Left cardiac atrium (tissue), 4 donors: ENCODE measurements at places on chromosomes 12 and 14. TPM values are rescaled to one million over a fixed set of nuclear protein-coding genes. Genes with fewer than 3 reads are reported as not detected.

DNA sequence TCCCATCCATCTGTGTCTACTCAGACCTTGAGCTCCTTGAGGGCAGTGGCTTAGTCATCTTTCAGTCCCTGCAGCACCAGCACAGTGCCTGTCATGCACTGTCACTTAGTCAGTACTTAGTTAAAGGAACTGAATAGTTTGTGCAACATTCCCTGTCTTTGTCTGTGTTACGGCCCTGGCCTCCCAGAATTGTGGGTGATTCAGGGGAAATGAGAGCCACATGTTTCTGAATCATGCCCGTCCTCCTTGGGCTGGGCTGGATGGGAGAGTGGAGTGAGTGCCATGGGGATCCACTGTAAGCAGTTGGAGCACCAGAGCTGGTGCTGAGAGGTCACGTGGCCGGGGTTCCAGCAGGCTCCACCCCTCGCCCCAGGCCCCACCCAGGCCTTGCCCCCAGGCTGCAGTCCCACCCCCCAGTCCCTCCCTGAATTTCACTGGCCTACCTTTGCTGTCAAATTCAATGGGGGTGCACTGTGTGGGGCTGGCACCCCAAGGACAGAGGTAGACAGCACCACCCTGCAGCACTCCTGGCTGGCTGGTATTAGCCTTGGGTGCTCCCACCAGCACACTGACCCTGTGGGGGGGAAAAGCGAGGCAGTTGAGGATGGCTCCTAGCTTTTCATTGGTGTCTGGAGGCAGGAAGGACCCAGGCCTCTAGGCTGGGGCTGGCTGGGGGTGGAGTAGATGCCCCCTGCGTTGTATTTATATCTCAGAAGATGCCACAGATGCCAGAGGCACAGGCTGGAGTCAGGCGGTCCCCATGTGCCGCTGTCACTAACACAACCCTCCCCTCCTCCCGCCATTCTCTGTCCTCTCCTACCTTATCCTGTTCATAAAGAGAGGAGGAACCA lies 7.5 kb downstream of the ITGA5 start:
- DNase-seq, result peak; percentile 80

GRCh38 chr14:71579331-71579730 lies 352.9 kb upstream of the RGS6 start:
- DNase-seq, result no peak

DNA sequence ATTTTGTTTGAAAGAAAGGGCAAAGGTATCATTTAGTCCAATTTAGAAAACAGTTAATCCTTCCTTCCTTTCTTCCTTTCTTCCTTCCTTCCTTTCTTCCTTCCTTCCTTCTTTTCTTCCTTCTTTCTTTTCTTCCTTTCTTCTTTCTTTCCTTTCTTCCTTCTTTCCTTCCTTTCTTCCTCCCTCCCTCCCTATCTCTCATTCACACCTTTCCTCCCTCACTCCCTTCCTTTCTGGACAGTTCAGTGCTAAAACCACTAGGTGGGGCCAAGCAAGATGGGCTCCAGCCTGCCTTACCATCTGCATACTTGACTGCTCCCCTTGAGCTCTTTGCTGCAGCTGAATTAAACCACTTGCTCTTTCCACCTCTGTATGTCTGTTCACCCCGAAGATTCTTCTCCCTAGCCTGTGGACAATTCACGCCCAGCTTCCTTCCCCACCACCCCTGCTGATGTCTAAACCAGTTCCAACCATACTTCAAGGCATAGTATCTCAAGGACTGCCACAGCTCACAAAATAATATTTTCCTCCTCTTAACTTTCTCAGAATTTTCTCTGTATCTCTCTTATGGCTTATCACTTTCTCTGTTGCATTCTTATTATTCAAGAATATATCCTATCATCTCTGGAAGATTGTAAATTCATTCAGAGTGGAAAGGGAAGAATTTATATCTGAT lies 78.0 kb downstream of the DBX2 start:
- DNase-seq, result no peak

DNA sequence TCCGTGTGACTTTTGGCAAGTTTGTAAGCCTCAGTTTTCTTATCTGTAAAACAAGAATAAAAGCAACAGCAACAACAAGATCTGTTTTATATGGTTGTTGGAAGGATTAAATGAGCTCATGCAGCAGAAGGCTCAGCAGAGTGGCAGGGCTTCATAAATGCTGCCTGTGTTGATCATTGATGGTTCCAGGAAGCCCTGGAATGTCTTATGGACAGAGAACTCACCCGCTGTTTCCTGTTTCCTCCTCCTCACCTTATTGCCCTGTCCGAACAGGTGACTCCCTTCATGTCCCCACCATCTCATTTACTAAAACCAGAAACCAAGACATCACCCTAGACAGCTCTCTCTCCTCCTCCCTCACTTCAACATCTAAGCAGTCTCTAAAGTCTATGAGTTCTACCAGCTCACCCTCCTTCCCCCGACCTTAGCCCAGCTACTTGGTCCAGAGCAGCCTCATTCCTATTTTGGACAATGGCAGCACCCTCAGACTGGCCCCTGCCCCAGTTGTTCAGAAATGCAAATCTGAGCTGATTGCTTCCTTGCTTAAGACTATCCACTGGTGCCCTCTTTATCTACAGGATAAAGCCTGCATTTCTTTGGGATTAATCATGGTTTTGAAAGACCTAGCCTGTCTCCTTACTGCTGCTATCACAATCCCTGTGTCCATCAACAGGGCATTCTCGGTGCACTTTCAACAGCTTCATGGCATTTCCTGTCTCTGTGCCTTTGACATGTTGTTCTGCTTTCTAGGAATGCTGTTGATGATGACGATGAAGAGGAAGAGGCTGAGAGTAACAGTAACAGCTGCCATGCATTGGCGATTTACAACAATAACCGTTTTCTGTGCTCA lies 21.4 kb upstream of the GSG1 start:
- no peak for DNase-seq

DNA sequence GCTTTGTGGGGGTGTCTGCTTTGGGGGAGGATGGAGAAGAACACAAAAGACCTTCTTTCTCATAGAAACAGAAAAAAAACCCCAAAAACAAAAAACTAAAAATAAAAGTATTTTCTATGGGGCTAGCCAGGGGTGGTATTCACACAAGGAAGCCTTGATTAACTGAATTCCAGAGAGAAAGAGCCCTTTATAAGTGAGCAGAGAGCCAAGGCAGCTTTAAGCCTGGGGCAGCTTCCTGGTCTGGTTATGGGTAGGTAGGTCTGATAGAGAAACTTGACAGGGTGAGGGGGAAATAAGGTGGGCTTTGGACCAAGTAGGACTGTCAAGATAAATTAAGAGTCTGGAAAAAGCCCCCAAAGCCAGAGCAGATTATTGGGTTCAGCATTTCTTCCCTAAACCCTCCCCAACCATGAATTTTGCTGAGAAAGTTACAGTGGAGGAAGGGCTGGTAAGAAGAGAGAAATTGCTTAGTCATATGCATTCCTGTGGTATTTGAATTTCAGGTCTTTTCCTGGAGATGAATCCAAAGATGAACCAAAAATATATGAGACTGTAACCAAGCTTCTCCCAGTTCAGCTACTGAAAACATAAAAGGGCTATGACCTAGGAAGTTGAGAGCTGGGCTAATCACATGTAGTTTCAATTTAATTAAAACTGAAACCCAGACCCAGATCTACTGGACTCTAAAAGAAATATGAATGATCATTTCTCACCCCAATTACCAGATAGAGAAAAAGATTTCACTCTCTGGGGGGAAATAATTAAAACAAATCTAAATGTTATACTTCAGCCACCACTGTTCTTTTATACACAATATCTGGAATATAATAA lies 144.8 kb downstream of the TBC1D30 start:
- no peak for DNase-seq

- DNase-seq, result no peak
These were observed 5.3 kb downstream of the SLC41A2 start for GRCh38 chr12:104952816-104953215.

PRH1 gene
- 3.2 TPM for total RNA-seq

DNA sequence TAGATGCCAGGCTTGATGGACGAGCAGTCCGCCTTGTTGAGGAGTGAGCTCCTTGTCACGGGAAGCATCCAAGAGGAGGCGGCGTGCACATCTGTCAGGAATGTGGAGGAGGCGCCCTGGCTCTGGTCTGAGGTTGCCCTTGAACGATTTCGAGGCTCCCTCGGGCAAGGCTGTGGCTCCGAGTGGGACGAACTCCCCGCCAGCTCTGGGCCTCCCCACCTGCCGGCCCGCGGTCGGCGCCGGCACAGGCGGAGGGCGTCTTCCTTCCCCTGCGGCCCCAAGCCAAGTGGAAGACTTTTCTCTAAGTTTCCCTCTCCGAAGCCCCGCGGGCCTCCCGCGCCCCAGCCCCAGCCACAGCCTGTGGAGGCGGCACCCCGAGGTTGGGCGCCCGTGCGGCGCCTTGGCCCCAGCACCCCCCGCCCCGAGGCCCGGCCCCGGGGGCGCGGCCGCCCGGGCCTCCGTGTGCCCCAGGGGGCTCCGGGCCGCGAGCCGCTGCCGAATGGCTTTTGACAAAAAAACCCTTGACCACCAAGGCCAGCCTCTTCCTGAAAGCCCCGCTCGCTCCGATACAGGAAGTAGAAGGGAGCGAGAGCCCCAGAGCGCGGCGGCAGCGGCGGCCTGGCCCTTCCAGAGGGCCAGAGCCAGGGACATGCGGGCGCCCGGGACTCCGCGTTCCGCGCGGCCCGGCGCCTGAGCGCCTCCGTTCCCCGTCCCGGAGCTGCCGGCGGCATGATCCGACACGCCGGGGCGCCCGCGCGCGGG lies at the start of gene RIN3:
RIN3 (plus strand) TSS at position 578 of the 762 bp plus-strand sequence; CDS start at position 730, 152 bp downstream.
- DNase-seq, result peak; percentile 69

SMARCD1 gene
- 27.7 TPM for total RNA-seq

FERMT2 gene
- total RNA-seq, result 113 TPM

DNA sequence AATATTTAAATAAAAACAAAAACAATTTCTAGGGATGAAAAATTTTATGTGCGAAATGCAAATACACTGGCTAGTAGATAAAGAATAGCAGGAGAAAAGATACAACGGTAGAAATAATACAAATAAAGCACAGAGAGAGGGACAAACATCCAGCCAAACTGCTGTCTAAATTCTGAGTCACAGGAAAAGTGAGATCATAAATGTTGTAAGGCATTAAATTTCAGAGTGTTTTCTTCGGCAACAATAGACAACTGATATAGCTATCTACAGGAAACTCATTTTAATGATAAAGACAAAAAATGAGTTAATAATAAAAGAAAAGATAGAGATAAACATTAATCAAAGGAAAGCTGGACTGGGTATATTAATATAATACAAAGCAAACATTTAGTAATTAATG lies 122.2 kb downstream of the NTS start:
- no peak for DNase-seq

DNA sequence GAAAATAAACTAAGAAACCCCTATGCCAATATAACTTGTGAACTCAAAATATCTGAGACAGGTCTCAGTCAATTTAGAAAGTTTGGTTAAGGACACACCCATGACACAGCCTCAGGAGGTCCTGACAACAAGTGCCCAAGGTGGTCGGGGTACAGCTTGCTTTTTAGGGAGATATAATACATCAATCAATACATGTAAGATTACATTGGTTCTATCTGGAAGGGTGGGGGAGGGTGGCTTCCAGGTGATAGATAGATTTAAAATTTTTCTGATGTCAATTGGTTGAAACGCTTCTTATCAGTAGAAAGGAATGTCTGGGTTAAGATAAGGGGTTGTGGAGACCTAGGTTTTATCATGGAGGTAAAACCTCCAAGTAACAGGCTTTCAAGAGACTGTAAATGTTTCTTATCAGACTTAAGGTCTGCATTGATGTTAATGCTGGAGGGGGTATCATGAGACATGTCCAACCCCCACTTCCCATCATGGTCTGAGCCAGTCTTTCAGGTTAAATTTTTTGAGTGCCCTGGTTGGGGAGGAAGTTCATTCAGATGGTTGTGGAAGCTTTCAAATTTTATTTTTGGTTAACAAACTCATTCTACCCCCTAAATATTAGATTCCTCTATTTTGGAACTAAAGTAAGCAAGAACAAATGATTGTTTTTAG lies 82.0 kb upstream of the RASSF8 start:
- DNase-seq, result no peak

DNA sequence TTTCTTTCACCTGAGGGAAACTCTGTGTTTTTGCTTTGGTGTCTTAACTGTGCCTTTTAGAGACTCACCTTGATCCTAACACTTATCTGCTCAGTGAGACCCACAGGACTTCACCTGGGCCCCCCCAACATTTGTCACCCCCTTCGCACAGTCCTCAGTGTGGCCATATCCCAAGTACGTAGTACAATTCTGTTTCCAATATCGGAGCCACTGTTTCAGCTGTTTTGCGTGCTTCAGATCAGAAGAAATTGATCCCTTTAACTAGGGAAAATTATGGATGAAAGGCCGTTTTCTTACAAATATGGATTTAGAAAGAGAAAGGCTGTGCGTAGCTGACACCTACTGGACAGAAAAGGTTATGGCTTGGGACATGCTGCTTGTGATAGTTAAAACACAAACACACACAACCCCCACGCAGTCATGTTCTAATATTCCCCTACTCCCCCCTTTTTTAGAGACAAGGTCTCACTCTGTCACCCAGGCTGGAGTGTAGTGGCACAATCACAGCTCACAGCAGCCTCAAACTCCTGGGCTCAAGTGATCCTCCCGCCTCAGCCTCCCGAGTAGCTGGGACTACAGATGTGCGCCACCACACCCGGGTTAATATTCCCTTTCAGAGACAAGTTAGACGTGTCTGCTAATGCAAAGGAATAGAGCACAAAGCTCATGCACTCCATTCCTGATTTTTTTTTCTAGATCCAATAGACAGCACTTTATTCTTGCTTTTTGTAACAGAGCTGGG lies 3.6 kb upstream of the SLC7A8 start:
- DNase-seq, result no peak

DNA sequence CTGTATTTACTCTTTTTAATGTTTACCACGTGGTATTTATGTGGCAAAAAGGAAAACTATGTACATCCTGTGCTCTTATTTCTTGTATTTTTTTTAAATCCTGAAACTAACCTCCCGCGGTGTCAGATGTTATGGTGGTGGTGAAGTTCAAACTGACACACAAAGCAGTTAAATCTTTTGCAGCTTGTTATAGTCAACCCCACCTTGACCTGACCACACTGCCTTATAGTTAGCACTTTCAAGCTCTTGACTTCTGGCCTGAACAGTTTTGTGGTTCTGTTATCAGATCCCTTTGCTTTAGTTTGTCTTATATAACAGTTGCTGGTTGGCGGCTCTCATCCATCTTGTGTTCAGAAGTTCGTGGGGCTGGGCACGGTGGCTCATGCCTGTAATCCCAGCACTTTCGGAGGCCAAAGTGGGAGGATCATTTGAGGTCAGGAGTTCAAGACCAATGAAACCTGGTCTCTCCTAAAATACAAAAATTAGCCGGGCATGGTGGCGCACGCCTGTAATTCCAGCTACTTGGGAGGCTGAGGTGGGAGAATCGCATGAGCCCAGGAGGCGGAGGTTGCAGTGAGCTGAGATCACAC lies 2.1 kb downstream of the UNG start:
- DNase-seq, result no peak
